A549 treated with DMSO at 1 μM for 4 hours (cell line): ENCODE measurements at places on chromosomes 5 and 9. TPM values are rescaled to one million over a fixed set of nuclear protein-coding genes. Genes with fewer than 3 reads are reported as not detected.

PPIC gene
- 13.1 to 16.4 TPM (median 15.6 TPM) in 5 replicates for total RNA-seq

MAMDC2 gene
- 0.20 to 0.46 TPM (median 0.28 TPM) in 5 replicates for total RNA-seq

FOXB2 gene
- not detected in 5 replicates for total RNA-seq

ZNF366 gene
- total RNA-seq, result not detected in 5 replicates

SPAAR gene
- 0.08 TPM in 1 of 5 replicates, not detected in the others for total RNA-seq

PCDHB7 gene
- total RNA-seq, result not detected in 5 replicates
